CD4-positive, alpha-beta T cell treated with Interleukin-17A for 1 hour (primary cell): ENCODE measurements at places on chromosomes 2 and 18.
A peak's percentile ranks its signal among the peaks of the same experiment; 100 is the strongest.

DNA sequence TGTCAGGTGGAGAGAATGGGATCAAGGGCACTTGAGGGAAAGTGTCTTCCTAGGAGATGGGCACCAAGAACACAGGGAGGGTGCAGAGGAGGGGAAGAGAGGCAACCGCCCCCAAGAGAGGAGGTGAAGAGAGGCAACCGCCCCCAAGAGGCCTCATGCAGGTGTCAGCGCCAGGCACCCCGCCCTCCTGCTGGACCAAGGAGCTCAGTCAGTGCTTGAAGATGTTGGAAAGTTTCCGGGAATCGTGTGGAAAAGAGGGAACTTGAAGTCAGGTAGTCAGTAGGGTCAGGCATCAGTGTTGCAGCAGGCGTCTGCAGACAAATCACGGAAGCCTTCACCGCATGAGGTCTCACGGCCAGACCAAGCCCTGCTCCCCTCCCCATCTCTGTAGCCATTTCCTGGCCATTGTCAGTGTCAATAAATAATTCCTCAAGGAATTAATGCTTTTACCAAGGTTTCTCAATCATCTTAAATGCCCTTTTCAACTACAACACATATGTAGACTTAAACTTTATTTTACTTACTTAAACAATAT, 353.1 kb downstream of the EIPR1 start:
- no peak for DNase-seq

- no peak for DNase-seq
Observed at GRCh38 chr2:110793034-110793433, 60.7 kb downstream of the ACOXL start.

- no peak for DNase-seq
Observed at GRCh38 chr2:964562-964961, 13.9 kb downstream of the SNTG2 start.

- DNase-seq = peak; percentile 67
Observed at GRCh38 chr2:240021488-240022104, 3.5 kb downstream of the NDUFA10 start.

GRCh38 chr2:218228366-218229090, 11.5 kb downstream of the ARPC2 start:
- DNase-seq = no peak

- DNase-seq = no peak
Observed at GRCh38 chr2:207987025-207987716, 38.2 kb downstream of the PLEKHM3 start.

DNA sequence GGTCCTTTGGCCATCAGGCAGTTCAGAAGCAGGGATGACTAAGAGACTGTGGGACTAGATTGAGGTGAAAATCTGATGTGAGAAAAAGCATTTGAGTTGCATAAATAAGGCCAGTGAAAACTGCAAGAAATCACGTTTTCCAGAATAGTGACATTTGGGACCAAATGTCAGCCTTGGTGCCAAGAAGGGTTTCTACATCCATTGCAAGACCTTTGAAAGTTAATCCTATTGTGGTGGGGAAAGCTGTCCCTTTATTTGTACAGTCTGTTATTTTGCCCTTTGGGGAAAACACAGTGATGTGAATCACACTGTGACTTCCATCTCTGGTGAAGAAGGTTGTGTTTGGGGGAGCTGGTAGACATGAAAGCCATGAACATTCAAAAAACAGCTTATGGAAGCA, 153.5 kb upstream of the SIX2 start:
- no peak for DNase-seq

GRCh38 chr2:67871686-67872412, 191.0 kb downstream of the C1D start:
- no peak for DNase-seq

DNA sequence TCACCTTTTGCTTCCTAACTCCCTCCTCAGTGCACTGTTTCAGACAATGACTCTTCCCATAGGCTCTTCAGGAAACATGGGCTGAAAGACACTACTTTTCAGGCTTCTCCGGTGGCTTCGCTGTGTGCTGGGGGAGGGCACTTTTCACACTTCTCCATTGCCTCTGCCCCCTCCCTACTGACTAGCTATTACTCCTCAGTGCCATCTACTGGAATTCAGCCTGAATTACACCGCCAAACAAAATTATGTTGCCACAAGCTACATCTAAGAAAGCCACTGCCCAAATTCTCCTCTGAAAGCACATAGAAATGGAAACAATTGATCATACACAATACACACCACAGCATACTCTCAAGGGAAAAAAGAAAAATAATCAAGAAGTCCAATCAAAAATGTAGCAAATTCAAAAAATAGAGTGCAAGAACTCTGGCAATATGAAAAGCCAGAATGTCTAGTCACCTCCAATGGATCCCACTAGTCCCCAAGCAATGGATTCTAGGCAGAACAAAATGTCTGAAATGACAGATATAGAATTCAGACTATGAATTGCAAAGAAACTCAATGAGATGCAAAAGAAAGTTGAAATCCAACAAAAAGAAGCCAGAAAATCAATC, 1139.4 kb upstream of the GYPC start:
- DNase-seq = no peak

GRCh38 chr2:69571189-69571588, 72.3 kb downstream of the AAK1 start:
- DNase-seq = no peak

- DNase-seq = no peak
Observed at GRCh38 chr18:2610549-2610948, 39.2 kb downstream of the NDC80 start.

GRCh38 chr2:119028327-119029174, 86.6 kb downstream of the MARCO start:
- no peak for DNase-seq

DNA sequence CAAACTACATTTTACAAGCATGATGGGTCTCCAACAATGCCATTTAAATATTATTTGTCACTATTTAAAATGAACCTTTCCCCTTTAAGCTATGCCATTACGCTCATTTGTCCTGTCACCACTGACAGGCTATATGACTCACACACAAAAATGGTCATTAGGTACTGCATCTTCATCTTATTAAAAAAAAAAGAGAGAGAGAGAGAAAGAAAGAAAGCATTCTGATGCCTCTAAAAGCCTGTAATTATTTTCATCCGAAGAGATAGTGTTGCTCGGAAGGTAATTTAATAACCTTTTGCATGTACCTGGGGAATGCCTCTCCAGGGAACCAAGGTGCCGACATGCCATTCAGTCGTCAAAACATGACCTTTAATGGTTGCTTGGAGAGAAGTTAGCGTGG, 226.7 kb downstream of the ARHGAP15 start:
- DNase-seq = no peak

DNA sequence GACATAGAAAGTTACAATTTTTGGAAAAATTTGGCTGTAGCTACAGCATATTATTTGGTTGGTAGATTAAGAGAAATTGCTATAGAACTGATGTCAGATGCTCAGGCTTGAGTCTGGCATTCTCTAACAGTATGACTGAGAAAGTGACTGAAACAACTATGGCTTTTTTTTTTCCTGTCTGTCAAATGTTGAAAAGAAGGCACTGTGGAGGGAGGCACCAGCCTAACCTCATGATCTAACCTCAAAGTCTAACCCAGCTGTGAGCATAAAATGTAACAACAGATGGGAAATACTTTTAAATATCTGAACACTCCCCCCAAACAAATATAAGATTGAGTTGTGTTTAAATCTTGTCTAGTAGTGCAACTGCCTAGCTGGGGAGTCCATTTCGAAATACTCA, 629.1 kb downstream of the LRP1B start:
- no peak for DNase-seq

DNA sequence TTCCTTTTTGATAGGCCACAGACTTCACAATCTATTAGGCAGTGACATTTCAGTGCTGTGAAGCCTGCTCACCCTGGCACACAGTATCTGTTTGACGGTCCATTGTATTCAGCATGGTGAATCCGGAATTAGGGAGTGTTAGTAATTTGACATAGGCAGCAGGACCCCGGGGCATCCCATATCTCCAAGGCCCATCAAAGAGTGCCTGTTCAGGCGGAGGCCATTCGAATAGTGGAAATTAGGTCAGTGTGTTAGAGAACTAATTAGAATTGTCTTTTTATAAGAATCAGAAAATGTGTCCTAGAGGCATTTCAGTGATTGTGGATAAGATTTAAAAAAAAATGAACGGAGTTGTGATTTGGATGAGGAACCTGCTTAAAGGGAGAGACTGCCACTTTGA, 818.8 kb upstream of the SOX11 start:
- DNase-seq = no peak

DNA sequence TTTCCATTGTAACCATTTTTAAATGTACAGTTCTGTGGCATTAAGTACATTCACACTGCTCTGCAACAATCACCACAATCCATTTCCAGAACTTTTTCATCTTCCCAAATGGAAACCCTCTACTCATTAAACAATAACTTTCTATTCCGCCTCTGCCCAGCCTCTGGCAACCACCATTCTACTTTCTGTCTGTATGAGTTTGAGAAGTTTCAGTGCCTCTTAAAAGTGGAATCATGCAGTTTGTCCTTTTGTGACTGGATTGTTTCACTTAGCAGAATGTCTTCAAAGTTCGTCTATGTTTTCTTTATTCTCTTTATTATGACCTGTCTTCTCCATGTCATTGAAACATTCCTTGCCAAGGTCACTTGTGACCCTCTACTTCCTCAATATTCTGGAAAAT, 22.0 kb upstream of the PELI1 start:
- no peak for DNase-seq

GRCh38 chr2:182248362-182248761, 178.5 kb downstream of the PDE1A start:
- DNase-seq = no peak

DNA sequence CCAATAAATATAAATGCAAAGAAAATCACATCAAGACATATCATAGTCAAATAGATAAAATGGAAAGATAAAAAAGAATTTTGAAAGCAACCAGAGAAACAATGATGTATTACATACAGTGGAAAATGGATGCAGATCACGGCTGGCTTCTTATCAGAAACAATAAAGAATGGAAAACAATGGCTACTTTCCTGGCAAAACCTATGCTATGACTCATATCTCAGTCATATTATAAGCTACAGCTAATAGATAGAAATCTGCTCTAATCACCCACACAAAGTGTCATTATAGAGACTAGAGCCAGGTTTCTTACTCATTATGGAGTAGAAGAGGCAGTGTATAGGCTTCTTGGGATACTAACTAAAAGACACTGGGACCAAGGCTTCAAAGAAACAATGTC, 93.5 kb upstream of the TACR1 start:
- no peak for DNase-seq

GRCh38 chr2:136212426-136213378, 94.8 kb upstream of the CXCR4 start:
- peak; percentile 67 for DNase-seq

DNA sequence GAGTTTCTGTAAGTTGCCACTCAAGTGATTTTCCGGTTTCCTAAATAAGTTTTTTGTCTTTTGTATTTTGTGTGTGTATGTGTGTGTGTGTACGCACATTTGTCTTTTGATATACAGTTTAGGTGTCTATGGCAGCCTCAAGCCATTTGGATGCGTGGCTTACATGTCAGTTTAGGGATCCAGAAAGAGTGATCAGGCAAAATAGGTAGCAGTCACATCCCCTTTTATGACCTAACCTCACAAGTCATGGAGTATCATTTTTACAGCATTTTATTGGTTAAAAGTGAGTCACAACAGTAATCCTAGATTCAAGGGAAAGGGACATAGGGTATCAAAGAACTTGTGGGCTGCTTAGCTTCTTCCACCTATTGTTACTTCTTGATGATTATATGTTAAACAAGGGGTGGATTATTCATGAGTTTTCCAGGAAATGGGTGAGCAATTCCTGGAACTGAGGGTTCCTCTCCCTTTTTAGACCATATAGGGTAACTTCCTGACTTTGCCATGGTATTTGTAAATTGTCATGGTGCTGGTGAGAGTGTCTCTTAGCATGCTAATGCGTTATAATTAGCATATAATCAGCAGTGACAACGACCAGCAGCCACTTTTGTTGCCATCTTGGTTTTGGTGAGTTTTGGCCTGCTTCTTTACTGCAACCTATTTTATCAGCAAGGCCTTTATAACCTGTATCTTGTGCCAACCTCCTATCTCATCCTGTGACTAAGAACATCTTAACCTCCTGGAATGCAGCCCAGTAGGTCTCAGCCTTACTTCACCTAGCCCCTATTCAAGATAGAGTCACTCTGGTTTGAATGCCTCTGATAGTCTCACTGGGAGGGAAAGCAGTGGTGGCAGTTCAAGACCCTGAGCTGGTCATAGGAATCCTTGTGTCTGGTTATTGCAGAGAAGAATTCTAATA, 8.6 kb upstream of the SOCS6 start:
- no peak for DNase-seq

DNA sequence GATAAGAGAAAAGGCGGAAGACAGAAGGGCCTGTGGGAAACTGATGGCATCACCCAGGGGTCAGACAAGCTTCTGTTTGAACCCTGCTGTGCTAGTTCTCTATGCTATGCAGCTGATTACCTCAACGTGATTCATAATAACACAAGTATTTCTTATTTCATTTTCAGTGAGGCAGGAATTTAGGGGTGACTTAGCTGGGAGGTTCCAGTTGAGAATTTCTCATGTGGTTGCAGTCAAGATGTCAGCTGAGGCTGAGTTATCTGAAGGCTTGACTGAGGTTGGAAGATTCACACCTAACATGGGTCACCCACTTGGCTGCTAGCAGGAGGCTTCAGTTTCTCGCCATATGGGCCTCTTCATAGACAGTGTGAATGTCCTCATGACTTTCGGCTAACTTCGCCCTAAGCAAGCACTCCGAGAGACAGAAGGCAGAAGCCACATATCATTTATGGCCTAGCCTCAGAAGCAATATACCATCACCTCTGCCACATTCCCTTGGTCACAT, 34.0 kb upstream of the TMEM131 start:
- DNase-seq = no peak

DNA sequence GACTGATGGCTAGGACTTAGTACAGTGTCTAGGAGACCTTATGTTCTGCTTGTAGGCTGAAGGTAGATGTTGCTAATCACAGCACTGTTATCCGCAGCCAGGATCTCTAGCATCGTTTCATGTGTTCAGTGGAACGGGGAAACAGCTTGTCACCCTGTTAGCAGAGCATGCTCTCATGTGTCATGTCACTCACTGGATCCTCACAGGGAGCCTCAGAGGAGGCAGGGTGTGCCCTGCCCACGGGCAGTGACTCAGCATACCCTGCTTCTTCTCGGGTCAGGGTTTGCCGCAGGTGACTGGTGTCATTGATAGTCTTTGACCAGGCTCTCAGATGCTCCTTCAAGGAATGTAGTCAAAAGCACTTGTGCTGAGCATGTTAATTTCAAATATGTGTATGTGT, 44.4 kb downstream of the RPIA start:
- DNase-seq = no peak

- DNase-seq = no peak
Observed at GRCh38 chr2:176413786-176414185, 144.5 kb downstream of the MTX2 start.

- no peak for DNase-seq
Observed at GRCh38 chr18:64271246-64271645, 122.4 kb upstream of the LINC00305 start.

- DNase-seq = no peak
Observed at GRCh38 chr2:116935097-116935814, 879.2 kb upstream of the DDX18 start.

- DNase-seq = no peak
Observed at GRCh38 chr2:132517386-132517785, 100.8 kb downstream of the GPR39 start.

GRCh38 chr2:201118961-201119854, 3.2 kb downstream of the CFLAR start:
- DNase-seq = peak; percentile 54
